ENCODE measurements at places on chromosomes 2 and 18.

GRCh38 chr18:48997985-48998831 is 47.4 kb upstream of the SMAD7 start:
- no peak for DNase-seq

- DNase-seq, result no peak
These were observed 9.5 kb upstream of the PARD3B start for GRCh38 chr2:204535764-204536163.

DNA sequence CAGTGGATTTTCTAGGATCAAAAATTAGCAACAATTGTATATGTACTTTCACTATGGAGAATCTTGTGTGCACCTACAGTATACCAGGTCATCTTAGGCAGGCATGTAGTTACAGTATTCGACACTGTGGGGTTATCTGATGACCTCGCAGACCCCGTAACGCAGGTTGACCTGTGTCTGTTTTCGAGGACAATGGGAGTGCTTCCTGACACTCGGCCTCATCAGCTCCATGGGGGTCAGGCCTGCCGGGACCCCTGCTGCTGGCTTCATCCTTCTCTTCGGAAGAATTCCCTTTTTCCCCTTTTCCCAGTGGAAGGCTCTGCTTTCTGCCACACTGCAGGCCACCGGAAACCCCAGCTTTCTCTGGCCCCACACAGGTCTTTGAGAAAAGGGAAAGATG is 102.8 kb upstream of the TMEM18 start:
- no peak for DNase-seq

DNA sequence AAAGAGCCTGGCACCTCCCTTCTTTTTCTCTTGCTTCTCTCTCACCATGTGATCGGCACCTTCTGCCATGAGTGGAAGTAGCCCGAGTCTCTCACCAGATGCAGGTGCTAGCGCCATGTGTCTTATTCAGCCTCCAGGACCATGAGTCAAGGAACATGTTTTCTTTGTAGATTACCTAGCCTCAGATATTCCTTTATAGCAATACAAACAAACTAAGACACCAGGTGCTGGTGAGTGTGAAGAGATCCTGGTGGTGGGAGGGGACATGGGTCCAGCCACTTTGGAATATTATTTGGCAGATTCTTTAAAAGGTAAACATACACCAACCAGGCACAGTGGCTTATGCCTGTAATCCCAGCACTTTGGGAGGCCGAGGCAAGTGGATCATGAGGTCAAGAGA is 5.9 kb upstream of the USP40 start:
- DNase-seq, result no peak

DNA sequence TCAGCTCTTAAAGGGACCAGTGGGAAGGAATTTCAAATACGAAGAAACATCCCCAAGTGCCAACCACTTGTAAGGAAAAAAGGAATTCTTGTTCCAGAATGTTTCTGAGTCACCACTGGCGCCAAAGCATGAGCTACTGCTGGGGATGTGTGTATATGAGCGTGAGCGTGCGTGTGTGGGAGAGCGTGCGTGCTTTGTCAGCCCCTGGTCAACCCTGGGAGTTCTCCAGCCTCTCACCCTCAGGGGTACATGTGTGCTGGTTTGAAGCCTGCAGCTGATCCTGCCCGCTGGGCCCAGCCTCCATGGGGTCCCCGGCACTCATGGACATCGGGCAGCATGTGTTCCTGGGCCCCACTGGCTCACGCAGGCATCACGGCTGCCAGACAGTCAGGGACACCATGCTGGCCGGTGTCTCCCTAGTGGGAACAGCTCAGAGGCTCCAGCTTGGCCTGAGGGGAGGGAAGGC is 17.1 kb downstream of the HS6ST1 start:
- DNase-seq, result no peak

GRCh38 chr2:127597984-127598380 is 48.0 kb upstream of the GPR17 start:
- no peak for DNase-seq

GRCh38 chr2:74760875-74761630 is 72.9 kb upstream of the HK2 start:
- no peak for DNase-seq

DNA sequence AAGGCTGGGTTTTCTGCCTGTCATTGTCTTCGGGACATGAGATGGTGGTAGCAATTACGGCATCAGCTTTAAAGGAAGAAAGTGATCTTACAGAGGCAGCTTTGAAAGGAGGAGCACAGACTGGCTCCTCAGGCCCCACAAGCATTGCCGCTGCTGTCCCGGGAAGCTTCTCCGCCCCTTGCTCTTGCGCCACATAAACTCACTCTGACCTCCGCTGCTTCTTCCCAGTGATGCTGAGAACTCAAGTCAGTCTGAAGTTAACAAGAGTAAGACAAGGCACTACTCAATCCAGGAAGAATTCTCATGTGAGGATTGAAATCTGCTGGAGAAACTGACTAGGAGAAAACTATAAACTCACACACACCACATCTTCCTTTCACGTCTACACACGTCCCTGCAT is 112.4 kb upstream of the RIOK3 start:
- DNase-seq, result no peak

- no peak for DNase-seq
These were observed 2.0 kb downstream of the NHEJ1 start for GRCh38 chr2:219158586-219158985.

DNA sequence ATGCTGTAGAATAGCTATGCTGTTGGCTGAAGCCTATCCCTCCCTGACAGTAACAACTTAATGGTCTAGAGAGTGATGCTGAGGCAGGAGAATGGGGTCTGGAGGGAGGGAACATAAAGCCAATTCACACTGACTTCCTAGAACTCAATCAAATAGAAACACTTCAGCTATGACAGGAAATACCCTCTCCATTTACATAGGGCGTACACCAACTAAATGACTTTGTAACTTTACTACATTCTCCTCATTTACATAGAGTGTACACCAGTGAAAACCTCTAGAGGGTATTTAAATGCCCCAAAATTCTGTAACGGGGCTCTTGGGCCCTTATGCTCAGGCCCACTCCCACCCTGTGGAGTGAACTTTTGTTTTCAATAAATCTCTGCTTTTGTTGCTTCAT is 41.5 kb downstream of the YPEL5 start:
- no peak for DNase-seq

DNA sequence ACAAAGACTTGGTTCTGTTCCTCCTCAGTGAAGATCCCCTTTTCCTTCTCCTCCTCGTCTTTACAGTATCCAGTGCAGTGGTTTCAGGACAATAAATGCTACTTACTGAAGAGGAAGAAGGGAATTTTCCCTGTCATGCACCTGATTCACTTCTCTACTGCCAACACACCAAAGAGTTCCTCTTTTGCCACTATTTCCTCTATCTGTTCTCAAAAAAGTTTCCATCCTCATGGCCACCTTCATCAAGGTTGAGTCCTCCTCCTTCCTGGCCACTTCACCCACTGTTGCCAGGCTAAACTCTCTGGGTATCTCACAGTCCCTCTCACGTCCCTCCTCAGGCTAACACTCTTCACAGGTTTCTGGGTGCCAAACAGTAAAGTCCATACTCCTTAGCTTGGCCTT is 41.7 kb downstream of the PLEKHM3 start:
- DNase-seq, result no peak

DNA sequence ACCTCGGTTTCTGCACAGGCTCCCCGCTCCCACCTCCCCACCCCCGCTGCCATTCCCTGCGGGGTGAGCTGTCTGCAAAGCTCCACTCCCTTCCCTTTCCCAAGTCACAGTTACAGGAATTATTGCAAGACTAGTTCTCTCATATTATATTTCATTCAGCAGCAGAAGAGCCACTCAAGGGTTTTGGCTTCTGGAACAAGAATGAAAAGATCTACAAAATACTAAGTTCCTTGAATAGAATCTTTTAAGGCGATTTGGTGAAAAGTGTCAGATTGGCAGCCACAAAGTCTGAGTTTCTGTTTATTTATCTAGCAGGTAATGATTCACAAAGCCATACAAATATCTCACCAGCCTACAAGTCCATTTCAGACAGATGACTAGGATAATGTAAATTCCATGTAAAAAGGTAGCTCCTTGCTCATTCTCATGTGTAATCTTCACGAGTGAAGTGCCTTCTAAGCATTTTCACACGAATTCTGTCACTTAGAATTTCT is 221.9 kb upstream of the RBBP8 start:
- DNase-seq, result no peak

GRCh38 chr18:63138436-63139340 is 180.9 kb downstream of the BCL2 start:
- DNase-seq, result no peak

DNA sequence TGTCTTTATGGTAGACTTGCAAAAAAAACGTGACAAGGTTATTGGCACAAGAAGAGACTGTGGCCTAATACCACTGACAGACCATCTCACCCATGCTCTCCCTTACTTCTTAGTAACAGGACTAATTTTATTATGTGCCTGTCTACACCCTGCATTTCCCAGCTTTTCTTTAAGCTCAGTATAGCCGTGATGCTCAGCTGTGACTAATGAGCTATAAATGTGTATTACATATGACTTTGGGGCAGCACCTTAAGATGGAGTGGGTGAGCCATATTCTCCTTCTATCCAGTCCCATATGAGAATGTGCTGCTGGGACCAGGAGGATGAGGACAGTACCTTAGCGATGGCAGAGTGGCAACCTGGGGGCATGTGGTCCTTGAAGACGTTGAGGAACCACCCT is 293.5 kb downstream of the RNF144A start:
- no peak for DNase-seq

All from activated naive CD4-positive, alpha-beta T cell (primary cell).